ENCODE measurements at places on chromosomes 2 and 18.
A peak's percentile ranks its signal among the peaks of the same experiment; 100 is the strongest.

DNA sequence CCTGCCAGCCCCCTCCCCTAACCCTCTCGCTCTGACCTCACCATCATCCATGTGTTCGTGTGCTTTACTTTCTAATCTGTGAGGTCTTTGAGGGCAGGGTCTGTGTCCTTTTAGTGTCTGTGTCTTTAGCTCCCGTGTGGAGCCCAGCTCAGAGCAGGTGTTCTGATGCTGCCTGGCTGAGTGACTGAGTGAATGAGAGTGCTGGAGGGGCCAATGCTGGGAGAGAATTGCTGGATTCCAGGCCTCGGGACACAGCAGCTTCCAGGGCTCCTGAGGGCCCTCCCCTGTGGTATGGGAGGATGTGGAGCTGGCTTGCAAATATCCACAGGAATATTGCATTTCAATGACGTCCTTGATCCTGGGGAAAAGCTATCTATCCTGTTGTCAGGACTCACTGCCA lies 160.6 kb downstream of the ANKRD30B start:
- no peak for DNase-seq

DNA sequence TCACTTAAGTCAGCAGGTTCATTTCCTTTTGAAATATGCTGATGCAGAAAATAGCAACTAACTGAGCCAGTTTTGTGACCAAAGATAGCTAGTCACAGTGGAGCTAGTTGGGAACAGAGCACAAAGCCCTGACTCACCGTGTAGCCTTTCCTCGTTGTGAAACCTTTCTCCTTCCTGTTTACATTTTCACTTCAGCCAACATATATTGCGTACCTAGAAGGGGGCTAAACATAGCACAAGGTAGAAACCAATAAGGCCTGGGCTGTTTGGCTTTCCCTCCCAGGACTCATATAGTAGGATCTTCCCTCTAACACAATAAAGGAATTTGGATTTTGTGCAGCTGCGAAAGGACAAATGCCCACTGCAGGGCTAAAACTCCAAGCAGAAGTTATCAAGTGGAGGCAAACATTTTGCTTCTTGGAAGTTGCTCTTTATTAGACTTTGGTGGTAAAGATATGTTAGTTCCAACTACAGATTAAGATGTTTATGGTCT lies 24.5 kb upstream of the LPIN2 start:
- DNase-seq, result peak; percentile 85

- peak; percentile 66 for DNase-seq
These were observed 31.9 kb downstream of the SNORC start for GRCh38 chr2:232901736-232902578.

DNA sequence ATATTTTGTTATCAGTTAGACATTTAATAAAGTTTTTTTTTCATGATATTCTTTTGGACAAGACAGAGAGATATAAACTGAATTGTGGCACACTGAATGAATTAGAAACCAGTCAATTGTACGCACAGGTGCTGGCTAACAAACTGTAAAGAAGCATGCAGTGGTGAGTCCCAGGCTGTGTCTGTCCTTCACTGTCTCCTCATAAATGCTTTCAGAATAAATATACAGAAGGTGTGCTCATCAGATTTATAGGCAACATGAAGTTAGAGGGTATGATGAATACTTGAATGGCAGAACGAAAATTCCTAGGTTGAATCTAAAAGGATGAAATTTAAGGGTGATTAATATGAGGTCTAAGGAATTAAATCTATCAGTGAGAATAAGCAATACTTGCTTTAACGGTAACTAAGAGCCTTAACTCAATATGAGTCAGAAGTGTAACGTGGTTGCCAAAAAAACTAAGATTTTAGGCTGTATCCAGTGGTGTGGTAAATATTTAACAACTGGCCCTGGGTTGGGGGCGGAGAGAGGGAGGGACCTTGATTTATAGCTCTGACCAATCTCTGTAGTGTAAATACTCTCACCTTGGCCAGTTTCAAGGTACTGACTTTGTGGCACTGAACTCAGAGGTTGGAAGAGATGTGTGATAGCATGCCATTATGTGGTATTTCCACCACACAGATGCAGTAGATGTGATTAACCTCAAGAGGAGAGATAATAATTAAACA lies 41.9 kb upstream of the AAK1 start:
- no peak for DNase-seq

GRCh38 chr18:57845605-57846074 lies 42.5 kb upstream of the ATP8B1 start:
- no peak for DNase-seq

DNA sequence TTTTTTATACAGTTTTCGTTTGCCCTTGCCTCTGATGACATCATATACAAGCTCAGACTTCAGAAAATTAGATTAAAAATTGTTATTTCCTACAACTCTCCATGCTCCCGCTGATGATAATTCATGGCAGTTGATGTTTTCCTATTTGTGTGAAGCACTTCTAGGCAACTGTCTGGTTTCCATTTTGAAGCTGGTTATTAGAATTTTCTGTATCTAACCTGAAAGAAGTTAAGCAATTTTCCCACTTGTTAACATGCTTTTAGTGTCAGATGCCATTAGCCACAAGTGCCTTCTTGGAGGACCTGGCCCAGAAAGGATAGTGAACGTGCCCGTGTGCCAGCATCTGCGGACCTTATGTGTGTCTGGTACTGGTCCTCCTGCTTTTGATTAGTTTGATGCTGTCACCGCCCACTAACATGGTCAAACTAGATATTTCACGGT lies 347.6 kb upstream of the RAB12 start:
- no peak for DNase-seq

GRCh38 chr2:37625156-37625555 lies 46.3 kb downstream of the CDC42EP3 start:
- no peak for DNase-seq

DNA sequence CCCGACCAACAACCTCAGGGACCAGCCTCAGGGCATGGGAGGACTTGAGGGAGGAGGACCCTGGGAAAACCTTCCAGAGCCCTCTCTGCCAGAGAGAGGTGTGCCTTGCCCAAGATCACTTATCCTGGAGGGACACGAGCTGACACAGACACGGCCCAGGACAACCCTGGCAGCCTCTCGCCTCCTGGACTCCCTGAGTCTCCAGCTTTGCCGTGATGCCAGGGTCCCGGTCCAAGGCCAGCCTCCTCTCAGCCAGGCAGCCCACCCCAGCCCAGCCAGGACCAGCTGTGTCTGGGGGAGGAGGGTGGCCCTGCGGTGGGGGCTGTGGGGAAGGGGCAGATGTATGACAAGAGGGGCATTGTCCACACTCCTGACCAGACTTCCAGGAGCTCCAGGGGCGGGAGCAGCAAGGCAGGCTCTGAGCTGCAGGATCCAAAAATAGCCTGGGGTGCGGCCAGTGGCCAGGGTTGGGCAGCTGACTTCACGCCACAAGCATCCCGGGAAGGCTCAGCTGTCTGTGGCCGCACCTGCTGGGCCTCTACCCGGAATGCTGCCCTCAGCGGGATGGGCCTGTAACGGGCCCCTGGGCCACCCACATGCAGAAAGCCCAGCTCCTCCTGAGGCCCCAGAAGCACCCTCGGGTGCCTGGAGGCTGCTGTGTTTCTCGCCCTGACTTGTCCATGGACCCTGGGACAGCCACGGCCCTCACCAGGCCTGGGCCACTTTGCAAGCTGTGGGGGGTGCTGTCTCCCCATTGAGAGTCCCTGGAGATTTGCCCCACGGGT lies 65.5 kb upstream of the GPC1 start:
- no peak for DNase-seq

- no peak for DNase-seq
These were observed 43.8 kb downstream of the OSBPL6 start for GRCh38 chr2:178238154-178238521.

Measured in inflammatory macrophage (primary cell).